Stimulated activated CD8-positive, alpha-beta memory T cell treated with anti-CD3 and anti-CD28 coated beads, Interleukin-4, amount 100 ng/mL, for 4 hours (primary cell): ENCODE measurements at places on chromosomes 13 and 19.

DNA sequence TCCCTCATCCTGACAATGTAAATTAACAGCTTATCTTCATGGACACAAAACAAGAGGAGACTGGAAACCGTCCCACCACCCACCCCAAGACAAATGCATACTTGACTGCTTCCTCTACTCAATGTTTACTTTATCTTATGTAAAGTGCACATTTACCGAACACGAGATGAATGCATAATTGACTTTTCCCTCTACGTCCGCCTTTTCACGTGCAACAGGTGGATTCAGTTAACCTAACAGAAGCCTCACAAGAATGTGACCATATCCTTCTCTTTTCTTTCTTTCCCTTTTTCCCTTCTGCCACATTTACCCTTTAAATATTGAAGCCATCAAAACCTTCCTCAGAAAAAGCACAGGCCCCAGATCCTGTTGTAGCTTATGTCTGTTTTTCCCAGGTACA, 468.0 kb downstream of the UQCRFS1 start:
- no peak for DNase-seq

- peak; percentile 65 for DNase-seq
Observed at GRCh38 chr19:17703824-17704463, 15.3 kb upstream of the MAP1S start.

DNA sequence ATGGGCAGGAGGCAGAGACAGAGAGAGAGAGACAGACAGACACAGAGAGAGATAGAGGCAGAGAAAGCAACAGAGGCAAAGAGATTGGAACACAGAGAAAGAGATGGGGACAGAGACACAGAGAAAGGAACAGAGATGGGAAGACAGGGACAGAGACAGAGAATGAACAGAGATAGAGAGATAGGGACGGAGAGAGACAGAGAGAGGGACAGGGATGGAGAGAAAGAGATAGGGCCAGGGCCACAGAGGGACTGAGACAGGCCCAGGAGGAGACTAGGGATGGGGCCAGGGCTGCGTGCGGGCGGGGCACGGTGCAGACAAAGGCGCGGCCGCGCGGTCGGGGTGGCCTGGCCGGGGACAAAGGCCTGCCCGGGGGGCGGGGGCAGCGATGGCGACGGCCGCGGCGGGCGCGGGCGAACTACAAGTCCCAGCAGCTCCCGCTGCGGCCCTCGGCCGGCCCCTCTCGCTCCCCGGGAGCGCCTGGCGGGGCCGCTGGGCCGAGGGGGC, at the start of gene ZNF358:
Gene ZNF358, plus strand, starts transcription at position 459 of the 507 bp plus-strand sequence. CDS start 3,140 bp downstream, outside the sequence.
- DNase-seq: no peak

- no peak for DNase-seq
Observed at GRCh38 chr19:10612499-10613119, 12.7 kb upstream of the SLC44A2 start.

GRCh38 chr13:21625366-21625765, 21.4 kb upstream of the MICU2 start:
- no peak for DNase-seq

DNA sequence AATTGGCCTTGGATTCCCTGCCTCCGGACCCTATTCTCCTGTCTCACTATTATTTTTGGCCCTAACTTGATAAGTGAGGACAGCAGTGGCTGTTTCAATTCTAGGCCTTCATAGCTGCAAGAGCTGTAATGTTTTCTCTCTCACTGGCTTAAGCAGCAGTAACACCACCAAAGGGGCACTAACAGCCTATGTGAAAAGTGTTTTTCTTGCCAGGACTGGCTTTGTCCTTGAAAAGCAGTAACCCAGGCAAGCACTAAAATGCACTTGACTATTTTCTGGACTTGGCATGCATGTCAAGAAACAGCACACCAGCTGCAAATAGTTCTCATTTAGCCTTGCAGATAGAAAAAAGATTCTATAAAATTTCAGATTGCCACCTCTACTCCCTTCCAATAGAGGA, 9.3 kb upstream of the FBXL3 start:
- DNase-seq: no peak

- no peak for DNase-seq
Observed at GRCh38 chr13:33229446-33230177, 55.9 kb downstream of the STARD13 start.

- DNase-seq: no peak
Observed at GRCh38 chr19:30046522-30046921, 104.5 kb downstream of the URI1 start.

DNA sequence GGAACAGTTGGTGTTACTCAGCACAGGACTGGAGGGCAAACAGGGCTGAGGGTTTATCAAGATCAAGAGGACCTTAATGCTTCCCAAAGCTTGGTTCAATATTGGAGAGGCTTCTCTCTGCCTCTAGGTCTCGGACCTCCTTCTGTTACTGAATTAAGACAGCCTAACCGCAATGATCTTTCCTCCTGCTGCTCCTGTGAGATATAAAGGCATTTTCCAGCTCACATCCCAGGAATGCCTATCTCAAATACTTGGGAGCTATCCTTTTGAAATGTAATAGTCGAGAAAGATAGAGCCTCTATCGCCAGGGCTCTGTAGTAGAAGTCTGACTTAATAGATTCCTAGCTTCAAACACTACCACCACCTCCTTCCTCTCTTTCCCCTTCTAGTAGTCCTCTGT, 1475.0 kb downstream of the SLITRK1 start:
- DNase-seq: no peak

- no peak for DNase-seq
Observed at GRCh38 chr13:105105471-105105870, 1430.0 kb downstream of the EFNB2 start.

GRCh38 chr19:49342291-49342721, 7.1 kb downstream of the CD37 start:
- no peak for DNase-seq

GRCh38 chr19:58558066-58558622, at the start of gene UBE2M:
Gene UBE2M, minus strand, starts transcription at chr19:58558611. Its CDS starts 230 bp downstream, at chr19:58558381.
- no peak for DNase-seq

DNA sequence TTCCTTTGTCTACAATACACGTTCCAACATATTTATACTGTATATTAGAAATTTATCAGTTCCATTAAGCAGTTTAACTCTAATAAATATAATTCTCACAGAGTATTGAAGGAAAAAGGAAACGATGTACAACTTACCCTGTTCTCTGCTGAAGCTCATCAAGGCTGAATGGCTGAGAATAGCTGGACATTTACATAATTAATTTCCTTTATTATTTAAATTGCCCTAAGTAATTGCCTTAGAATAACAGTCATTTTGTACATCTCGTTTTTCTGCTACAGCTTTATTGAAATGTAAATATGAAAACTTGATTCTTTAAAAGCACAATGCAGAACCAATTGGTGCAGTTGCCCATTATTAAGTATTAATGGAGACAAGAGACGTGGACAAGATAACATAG, 648.3 kb upstream of the ATXN8OS start:
- DNase-seq: no peak

- no peak for DNase-seq
Observed at GRCh38 chr19:38384209-38385027, 3.4 kb downstream of the GGN start.

DNA sequence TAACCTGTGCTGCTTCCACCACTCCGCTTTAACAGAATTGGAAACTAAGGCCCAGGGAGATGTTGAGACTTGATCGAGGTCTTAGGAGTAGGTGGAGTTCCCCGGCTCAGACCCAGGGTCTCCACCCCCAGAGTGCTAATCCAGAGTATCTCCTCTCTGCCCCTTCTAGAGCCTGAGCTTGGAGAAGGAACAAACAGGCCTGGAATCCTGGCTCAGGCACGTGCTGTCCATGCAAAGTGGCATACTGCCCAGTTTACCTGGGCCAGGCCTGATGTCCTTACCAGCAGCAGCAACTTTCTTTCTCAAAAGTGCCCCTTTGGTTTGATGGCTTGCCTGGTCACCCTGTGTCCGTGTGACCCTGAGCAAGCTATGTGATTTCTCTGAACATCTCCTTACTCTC, 3.7 kb downstream of the SYNGR4 start:
- DNase-seq: no peak

DNA sequence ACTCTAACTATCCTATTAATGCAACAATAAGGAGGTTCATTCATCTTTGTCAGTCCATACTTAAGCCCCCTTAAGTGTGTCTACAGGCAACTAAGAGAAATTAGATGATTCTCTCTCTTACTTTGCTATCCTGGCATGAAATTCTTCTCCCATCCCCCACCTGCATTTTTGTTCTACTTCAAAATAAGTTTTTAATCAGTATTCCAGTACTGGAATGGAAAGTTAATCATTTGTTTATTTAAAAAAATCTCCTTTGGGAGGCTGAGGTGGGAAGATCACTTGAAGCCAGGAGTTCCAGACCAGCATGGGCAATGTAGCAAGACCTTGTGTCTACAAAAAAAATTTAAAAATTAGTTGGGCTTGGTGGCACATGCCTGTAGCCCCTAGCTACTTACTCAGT, 222.1 kb downstream of the MZT1 start:
- no peak for DNase-seq

DNA sequence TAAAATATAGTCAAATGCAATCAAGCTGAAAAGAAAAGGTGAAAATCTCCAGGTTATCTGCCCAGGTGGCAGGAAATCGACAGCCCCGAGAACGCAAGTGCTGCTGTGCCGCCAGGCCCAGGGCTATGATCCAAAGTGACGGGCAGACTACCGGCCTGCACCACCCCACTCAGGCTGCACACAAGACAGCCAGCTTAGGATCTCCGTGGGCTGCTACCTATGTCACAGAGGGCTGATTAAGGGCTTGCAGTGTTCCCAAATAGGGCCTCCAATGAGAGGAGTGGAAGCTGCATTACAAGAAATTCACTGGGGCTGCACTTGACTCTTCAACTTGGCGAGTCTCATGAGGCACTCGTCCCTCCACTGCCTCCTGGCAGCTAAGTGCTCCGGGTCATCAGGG, 121.8 kb downstream of the CRYL1 start:
- DNase-seq: no peak

GRCh38 chr13:23889615-23890607, 711 bp upstream of the MIPEP start:
- DNase-seq: no peak

GRCh38 chr19:31350033-31350692, 927 bp upstream of the TSHZ3 start:
- no peak for DNase-seq

- no peak for DNase-seq
Observed at GRCh38 chr13:31927219-31927653, 104.3 kb upstream of the FRY start.

- no peak for DNase-seq
Observed at GRCh38 chr19:32936065-32936464, 35.7 kb downstream of the CEP89 start.

GRCh38 chr13:111328574-111329410, 8.3 kb downstream of the TEX29 start:
- no peak for DNase-seq
